ENCODE measurements at places on chromosomes 2 and 18.

DNA sequence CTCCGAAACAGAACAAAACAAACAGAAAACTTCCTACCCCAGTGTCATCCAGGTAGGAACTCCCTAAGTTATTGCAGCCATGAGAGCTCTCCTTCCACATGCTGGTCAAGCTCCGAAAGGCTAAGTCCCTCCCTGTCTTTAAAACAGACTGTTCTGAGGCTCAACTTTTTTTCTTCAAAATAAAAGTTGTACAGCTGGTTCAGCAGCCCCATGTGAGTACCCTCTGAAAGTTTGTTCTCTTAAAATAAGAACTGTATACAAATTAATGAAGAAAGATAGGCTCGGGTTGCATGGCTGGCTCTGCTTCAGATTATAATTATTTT, at the start of gene PDE1A:
PDE1A (minus strand) TSS at position 119 of the 323 bp plus-strand sequence.
- DNase-seq: no peak

DNA sequence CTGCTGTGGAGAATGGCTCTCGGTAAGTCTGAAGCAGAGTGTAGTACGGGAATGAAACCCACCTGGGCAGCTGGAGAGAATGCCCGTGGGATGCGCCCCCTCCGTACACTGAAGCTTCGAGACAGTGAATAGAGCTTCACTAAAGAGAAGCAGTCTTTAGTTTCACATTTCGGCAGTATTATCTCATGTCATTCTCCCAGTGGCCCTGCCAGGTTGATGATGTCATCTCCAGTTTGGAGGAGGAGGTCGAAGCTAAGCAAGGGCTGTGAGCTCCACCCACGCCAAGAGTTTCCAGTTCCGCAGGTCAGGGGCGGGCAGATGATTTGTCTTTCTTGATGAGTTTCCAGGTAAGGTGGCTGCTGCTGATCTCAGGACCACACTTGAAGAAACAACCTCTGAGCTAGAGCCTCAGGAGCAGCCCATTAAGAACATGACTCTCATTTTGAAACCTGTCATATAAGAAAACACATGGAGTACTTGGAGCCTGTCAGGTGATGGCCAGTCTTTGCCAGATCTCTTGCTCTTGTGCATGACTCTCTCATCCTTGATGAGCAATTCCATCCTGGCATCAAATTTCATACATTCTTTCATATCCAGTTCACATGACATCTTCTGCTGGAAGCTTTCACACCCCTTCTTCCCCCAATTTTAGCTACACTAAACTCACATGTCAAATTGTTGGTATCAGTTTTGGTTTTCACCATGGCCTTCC, 475.0 kb downstream of the RNF144A start:
- no peak for DNase-seq

GRCh38 chr18:65347446-65347845, 403.4 kb upstream of the CDH7 start:
- DNase-seq: no peak

DNA sequence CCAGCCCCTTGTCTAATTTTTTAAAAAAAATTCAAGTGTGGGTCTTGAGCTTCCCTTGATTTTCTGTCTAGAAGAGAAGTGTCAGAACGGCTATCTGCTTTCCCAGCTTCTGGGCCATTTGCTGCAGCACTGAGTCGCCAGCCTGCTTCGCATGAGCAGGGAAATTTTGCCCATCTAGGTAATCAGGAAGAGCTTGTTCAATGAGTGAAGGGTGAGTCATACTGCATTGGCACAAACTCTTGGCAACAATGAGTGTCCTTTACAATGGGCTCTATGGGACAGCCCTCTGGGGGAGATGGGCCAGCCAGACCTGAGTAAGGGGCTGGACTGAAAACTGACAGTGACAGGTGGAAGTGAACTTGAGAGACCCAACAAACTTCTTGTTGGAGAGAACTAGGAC, 2.4 kb upstream of the RNF144A start:
- no peak for DNase-seq

GRCh38 chr2:233828546-233829192, 25.7 kb downstream of the HJURP start:
- DNase-seq: peak; percentile 13

DNA sequence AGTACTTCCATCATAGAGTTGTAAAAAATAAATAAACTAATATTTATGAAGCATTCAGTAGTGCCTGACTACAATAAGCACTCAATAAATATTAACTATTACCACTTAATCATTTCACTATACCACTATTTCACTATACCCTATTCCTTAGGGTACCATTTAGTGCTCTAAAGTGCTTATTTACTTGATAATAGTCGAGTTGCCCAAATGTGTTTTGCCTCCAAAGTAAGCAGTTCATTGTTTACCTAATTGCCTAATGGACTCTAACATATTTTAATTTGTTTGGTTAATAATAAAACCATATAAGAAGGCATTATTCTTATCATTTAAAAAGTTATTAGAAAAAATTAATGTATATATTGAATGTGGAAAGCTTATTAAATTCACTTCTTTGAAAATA, 33.0 kb upstream of the MAP2 start:
- no peak for DNase-seq

DNA sequence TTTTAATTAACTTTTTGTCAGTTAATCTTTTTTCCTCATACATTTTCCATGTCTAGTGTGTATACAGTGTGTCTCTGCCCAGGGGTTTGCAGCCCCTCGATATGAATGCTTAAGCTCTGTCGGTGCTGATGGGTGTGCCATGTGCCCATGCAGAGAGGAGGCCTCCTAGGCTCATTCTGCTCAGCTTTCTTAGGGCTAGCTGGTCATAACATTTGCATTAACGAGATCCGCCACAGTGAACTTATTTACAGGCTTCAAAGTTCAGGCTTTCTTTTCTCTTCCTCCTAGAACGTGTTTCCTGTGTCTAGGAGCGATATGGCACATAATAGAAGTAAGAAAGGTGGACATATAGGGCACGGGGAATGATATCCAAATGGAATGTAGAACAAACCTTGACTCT, 783.3 kb downstream of the PLCL1 start:
- no peak for DNase-seq

DNA sequence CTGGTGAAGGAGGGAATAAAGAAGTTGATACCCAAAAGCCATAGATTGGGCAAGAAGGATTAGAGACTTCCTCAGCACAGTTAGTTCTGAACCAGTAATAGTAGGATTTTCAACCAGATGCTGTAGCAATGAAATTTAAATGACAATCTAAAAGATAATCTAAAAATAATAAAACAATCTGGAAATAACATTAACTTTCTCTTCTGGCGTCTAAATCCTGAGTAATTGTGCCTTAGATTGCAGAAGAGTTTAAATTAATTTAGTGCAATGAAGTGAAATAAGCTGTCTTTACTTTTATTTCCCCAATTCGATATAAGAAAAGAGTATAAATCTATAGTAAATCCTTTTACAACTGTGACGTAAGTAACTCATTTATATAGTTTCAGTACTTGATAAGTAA, 186.8 kb upstream of the DOK6 start:
- no peak for DNase-seq

- DNase-seq: no peak
These were observed 176.3 kb downstream of the SEPTIN10 start for GRCh38 chr2:109437325-109438090.

- no peak for DNase-seq
These were observed 123.3 kb upstream of the NYAP2 start for GRCh38 chr2:225276207-225276606.

Measured in activated T-cell treated with anti-CD3 and anti-CD28 coated beads, Interleukin-2, amount 50 U/mL, for 24 hours (primary cell).